ENCODE measurements at places on chromosomes 1 and 21.

- DNase-seq, result peak; percentile 51
Measured at GRCh38 chr1:9101510-9102146, 27.3 kb downstream of the GPR157 start.

DNA sequence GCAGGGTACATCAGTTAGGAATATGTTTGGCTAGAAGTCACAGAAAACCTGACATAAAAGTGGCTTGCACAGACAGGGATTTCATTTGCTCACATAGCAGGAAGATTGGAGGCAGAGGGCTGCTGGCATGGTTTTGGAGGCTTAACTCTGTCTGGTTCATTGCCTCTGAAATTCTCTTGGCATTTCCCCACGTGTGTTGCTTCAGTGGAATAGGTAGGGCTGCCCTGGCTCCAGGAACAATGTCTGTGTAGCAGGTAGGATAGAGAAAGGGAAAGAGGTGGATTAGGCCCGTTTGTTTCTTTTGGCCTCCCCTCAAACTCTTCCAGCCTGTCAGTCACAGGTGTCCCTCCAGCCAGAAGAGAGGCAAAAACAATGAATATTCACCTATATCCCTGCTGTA, 20.5 kb upstream of the SIPA1L2 start:
- DNase-seq, result no peak

- no peak for DNase-seq
Measured at GRCh38 chr1:201587729-201588128, 48.8 kb downstream of the NAV1 start.

- no peak for DNase-seq
Measured at GRCh38 chr1:67053535-67053784, 488 bp downstream of the SLC35D1 start.
